ENCODE measurements at places on chromosomes 2 and 18.
A peak's percentile ranks its signal among the peaks of the same experiment; 100 is the strongest.

DNA sequence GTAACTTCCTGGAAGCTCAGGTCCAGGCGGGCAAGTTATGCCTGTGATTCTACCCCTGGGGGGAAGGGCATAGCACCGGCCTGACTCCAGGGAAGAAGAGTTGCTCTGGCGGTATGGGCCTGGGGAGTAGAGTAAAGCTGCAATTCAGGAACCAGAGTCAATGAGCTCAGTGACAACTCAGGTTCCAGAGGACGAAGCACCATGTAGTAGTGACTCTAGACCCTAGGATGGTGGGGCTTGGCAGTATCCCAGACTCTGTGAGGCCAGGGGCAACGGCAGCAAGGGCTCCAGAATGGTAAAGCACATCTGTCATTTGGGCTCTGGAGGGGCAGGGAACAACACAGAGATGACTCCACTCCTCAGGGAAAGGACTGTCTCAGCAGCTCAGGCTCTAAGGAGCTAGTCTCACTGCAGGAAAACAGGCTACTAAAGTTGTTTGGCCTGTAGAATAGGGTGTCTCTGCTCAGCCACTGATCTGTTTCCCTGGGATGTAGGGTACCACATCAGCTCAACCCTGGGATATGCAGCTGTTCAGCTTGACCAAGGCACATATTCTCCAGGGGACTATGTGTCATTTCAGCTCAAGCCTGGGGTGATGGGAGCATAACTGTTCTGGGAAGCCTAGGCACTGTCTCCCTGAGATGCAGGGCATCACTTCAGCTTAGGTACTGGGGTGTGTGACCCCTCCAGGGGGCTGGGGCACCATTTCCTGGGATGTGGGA is 36.2 kb upstream of the RHOB start:
- no peak for DNase-seq

GRCh38 chr2:159262226-159262625 is 24.3 kb downstream of the WDSUB1 start:
- DNase-seq: no peak

- DNase-seq: no peak
These were observed 1.4 kb upstream of the YES1 start for GRCh38 chr18:813172-814071.

DNA sequence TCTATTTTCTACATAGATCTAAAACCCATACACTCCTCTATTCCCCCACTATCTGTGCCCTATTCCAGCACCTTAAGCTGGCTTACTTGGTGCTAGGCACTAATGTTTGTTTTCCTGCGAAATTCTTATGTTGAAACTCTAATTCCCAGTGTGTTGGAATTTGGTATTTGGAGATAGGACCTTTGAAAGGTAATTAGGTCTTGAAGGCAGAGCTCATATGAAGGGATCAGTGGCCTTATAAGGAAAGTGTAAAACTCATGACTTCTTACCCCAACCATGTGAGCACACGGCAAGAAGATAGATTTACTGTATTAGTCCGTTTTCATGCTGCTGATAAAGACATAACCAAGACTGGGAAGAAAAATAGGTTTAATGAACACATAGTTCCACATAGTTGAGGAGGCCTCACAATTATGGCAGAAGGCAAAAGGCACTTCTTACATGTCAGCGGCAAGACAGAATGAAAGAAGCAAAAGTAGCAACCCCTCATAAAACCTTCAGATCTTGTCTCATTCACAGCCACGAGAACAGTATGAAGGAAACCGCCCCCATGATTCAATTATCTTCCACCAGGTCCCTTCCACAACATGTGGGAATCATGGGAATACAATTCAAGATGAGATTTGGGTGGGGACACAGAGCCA is 10.5 kb upstream of the LRATD1 start:
- no peak for DNase-seq

DNA sequence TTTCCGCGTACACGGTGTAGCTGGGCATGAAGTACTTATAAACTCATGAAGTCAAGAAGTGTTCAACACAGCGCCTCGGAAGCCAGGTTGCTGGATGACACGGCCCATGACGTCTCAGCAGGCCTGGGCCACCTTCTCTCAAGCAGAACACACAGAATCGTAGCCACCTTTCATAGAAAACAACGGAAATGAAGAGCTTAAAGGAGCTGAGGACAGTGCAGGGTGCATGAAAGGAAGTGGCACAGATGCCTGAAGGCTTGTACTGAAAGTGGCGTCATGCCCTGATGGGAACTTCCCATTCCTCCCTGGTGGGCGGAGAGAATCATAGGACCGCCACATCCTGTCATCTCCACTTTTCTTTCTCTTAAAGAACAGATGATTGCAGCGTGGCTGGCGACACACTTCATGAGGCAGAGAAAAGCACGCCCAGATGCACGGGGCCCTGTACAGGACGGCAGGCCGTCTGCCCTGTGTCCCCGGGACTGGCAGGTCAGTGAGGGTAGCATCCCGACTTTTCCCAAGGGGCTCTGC is 31.1 kb downstream of the HDAC4 start:
- DNase-seq: peak; percentile 26

GRCh38 chr18:12309683-12310198 is 1.7 kb downstream of the TUBB6 start:
- no peak for DNase-seq

GRCh38 chr2:173567493-173567892 is 212.8 kb downstream of the CDCA7 start:
- no peak for DNase-seq

GRCh38 chr18:48355276-48356115 is 53.7 kb downstream of the ZBTB7C start:
- DNase-seq: peak; percentile 54

GRCh38 chr2:181399027-181399426 is 58.2 kb upstream of the ITGA4 start:
- no peak for DNase-seq

DNA sequence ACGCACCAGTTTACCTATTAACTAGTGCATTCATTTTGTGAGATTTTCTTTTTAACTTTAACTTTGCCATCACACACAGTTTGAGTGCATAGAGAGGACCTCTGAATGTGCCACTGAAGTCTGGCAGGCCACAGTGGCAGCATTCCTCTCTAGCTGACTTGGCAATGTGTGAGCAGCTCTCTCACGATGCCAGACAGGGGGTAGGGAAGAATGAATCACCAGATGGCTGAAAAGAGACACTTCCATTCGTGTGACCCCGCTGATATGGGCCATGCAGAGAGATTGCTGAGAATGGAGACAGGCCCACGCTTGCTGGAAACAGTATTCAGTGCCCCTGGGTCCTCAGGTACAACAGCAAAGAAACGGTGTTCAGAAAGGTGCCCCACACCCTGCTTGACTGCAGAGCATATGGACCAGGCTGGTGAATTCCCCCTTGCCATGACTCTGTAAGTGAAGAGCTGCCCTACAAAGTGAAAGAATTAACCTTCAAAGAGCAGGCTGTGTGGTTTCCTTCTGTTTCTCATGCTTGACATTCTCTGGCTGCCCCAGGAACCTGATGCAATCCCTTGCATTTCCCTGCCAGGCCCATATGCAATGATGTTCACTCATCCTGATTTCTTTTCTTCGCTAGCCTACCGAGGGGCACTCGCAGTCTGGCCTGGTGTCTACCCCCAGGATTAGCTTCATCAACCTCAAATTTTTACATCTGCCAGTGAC is 236.1 kb downstream of the CDH20 start:
- DNase-seq: no peak
